ENCODE measurements at places on chromosomes 11 and 22.

DNA sequence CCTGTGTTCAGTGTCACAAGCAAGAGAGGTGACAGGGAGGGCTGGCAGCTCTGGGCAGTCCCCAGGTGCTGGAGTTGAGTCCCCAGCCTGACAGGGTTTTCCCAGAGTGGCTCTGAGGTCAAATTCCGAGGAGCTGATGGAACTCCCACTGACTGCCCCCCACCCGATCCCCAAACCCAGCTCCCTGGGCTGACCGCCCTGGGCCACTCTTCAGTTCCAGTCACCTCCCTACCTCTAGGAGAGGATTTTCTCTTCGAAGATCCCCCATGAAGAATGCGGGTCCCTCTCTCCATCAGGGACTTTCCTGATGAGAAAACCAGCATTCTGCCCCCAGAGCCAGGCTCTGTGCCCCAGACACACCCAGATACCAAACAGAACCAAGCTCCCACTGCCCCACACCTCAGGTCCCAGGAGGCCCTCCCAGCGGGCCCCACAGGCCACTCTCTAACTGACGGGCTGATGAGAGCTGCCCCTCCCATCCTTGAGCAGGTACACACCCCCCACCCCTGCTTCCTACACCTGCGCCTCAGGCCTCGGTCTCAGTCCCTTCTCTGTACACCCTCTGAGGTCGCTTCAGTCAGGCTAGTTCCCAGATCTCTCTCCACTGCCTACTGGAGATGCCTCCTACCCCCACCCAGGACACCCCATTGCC lies 12.1 kb upstream of the RAC2 start:
- DNase-seq = no peak

DNA sequence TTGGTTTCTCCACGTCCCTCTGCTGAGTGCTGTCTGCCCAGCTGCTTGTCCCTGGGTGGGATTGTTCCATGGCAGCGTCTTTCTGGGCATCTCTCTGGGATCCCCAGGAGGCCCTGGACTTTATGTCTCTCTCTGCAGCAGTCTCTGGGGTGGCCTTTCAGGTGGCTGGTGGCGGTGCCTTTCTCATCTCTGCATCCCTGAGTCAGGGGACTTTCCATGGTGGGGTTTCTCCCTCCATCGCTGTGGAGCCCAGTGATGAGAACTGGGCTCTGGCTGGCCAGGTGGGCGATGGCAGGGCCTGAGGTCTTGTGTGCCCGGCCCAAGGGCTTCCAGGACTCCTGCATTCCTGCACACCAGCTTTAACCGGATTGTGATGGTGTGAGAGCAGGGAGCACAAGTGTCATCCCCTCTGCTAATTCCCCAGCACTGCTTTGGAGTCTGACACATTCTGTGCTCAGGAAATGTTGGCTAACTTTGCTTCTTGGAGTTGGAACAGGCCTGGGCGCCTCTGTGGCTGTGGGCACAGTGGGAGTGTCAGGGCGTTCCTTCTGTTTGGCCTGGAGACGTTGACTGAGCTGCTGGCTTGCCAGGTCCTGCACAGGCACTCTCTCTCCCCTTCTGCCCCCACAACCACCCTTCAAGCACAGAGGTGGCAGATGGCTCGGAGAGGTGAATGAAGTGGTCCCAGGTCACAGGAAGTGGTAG lies 27.9 kb downstream of the FAM83F start:
- DNase-seq = no peak

DNA sequence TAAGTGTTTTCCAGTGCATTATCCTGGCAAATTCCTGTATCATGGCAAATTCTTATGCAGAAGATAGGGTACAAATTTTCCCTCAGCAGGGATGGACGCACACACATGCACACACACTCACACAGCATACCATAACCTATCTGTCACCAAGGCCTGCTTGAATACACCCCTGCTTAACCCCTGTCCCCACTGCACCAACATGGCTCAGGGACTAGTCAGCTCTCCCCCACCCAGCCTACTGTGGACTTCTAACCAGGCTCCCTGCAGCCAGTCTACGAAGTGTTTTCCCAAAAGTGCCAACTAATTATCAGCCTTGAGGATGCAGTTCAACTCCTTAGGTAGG lies 63.1 kb downstream of the RAB30 start:
- DNase-seq = no peak

DNA sequence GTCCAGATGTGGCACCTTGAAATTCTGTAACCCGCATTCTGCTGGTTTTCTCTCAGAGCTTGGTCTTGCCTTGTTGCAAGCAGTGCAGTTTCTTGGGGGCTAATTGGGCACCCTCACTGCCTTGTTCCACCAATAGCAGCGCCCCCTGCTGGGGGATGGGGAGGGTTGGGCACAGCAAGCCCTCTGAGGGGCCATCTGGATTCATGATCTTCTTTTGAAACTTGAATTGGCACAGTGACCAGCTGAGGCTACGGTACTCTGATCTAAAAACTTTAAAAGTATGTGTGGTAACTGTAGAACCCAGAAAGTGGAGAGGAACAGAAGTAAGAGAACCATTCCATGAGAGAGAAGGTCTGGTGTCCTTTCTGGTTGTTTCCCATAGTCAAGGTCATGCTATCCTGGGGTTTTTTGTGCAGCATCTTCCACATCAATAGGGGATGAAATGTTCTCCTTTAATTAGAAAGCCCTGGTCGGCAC lies 64.2 kb downstream of the MED15 start:
- DNase-seq = no peak

DNA sequence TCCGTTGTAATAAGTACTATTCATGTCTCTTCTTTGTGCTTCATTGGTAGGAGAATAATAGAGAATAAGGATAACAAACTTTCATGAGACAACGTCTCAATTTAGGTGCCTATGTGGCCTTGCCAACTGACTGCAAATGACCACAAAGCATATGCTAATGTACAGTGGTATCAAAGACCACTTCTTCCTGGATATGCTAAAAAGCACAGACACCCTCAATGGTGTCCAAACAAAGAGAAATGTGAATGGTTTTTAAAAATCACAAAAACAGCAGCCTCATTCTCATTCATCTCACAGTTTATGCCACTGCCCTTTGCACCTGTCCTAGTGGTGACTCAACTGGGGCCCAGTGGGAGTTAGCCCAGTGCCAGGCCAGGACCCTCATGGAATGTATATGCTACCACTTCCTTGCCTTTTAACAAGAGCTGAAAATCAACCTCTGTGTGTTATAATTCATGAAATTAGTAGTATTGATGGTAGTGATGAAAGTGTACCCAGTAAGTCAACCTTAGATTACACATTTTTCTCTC lies 65.2 kb upstream of the MTMR2 start:
- no peak for DNase-seq

DNA sequence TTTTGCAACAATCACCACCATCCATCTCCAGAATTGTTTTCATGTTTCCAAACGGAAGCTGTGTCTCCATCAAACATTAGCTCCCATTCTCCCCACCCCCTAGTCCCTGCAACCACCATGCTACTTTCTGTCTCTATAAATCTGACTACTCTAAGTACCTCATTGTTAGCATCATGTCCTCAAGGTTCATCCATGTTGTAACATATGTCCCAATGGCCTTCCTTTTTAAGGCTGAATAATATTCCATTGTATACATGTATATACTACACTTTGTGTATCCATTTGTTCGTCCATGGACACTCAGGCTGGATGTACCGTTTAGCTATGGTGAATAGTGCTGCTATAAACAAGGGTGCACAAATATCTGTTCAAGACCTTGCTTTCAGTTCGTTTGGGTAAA lies 8.2 kb upstream of the DPF2 start:
- DNase-seq = no peak

DNA sequence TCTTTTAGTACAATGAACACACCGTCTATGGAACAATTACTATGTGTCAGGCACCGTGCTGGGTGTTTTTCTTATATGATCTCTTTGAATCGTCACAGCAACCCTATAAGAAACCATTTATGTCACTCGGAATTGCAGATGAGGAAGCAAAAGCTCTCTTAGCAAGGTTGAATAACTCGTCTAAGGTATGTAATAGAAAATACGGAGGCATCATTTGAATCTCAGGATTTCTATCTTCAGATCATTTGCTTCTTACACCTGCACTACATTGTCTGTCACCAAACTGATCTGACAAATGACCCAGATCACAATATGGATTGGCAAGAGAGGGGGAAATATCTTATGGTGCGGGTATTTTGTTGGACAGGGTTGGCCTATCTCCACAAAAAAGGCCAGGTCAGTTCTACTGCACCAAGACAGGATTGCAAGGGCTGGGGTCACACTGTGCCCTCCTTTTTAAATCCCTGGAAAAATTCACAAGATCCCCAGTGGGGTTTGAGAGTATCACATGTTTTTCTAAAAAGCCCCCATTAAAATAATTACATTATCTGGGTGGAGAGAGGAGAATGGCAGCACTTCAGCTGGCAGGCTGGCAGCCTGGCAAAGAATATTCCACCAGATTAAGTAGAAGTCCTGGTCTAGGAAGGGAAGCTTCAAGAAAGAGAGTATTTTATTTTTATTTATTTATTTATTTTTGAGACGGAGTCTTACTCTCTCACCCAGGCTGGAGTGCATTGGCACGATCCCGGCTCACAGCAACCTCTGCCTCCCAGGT lies 110.7 kb upstream of the CLMP start:
- DNase-seq = no peak

DNA sequence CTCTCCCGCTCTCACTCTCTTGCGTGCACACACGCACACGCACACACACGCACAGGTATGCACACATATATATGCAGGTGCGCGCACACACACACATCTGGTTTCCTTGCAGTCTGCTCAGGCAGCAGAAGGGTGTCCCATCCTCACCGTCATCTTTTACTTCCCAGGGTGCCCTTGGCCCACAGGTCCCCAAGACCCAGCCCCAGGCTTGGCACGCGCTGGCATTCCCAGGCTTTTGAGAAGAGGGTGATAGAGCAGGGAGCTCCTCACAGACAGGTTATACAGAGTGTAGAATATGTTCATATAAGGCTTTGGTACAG lies 52.0 kb upstream of the SPATA19 start:
- no peak for DNase-seq

GRCh38 chr11:67238894-67239782 lies 27.1 kb upstream of the GRK2 start:
- no peak for DNase-seq

- DNase-seq = no peak
Measured at GRCh38 chr22:19877626-19878339, 23.1 kb upstream of the GNB1L start.

- DNase-seq = no peak
Measured at GRCh38 chr11:69828276-69828970, 9.2 kb upstream of the FGF3 start.

DNA sequence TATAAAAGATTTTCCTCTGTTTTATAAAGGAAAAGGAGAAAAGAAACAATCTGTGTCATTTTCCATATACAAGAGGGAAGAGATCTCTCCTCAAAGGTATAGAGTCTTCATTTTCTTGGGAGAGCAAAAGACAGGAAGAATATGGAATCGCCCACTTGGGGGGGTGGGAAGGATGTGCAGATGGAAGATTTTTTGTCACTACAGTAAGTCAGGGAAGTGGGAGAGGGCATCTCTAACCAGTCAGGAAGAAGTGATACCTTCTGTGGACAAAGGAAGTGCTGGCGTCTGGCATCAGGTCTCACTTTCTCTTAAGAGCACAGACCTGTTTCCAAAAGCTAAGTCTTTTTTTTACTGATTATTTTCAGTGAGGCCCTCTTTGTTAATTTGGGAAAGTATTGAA lies 1.4 kb downstream of the PRR14L start:
- no peak for DNase-seq

DNA sequence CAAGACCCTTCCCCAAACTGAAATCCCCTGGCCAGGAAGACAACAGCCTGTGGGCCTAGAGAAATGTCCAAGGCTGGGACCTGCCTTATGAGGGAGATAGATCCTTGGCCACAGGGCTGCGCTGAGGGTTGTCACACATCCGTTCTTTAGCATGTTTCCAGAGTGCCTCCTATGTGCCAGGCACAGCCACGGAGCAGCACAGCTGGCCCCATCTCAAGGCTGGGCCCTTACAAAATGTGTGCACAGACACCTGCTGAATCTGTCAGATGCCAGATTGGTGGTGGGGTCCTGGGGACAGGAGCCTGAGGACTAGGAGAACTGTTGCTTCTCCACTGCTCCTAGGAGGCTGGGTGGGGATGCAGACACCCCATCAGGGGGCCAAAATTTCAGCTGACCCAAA lies 11.2 kb downstream of the GRIK4 start:
- no peak for DNase-seq

GRCh38 chr11:26946257-26946716 lies 47.6 kb upstream of the FIBIN start:
- DNase-seq = no peak

GRCh38 chr11:48107188-48107704 lies 109.4 kb upstream of the OR4B1 start:
- no peak for DNase-seq

DNA sequence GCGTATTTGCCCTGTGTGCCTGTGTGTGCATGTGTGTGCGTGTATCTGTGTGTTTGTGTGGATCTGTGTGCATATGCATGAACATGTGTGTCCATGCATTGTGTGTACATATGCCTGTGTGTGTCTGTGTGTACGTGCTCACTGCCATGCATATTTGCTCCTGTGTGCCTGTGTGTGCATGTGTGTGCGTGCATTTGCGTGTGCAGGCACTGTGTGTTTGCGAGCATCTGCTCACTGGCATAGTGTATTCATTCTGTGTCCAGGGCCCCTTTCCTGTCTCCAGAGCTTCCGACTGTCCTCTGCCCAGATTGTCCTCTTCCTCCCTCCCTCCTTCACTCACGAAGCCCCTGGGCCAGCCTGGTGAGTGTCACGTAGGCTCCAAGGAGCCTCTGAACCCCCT lies 5.8 kb downstream of the EMID1 start:
- DNase-seq = no peak

- no peak for DNase-seq
Measured at GRCh38 chr11:63510360-63511047, 4.6 kb downstream of the LGALS12 start.

DNA sequence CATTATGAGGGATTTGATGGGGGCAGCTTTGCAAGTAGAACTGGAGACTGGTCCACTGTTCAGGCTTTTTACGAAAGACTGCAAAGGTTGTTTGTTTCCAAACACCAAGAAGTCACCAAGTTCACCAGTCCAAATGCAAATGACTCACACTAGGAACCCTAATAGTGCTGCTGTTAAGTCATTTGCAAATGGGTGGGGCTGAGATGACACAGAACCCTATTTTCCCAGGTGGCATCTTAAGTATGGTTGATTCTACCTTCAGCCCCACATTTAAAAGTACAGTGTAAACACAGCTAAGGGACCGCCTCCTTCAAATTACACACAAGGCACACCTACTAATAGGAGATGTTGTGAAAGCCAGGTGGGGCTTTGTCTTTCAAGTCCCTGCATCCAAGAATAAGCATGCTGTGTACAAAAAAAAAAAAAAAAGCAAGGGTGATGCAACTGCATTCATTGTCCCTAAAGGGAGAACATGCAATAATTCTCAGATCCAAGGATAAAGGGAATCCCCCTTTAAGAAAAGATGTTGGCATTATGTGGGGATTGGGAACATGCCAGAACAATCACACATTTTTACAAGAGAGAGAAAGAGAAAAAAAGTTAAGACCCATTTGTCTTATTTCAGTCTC lies 27.3 kb downstream of the BDNF start:
- DNase-seq = no peak

Measured in cortex of kidney (tissue), 1 donor.